ENCODE measurements at places on chromosomes 7 and 10.
A peak's percentile ranks its signal among the peaks of the same experiment; 100 is the strongest.

GRCh38 chr7:41002741-41003610, 699.9 kb downstream of the INHBA start:
- DNase-seq = peak; percentile 25

DNA sequence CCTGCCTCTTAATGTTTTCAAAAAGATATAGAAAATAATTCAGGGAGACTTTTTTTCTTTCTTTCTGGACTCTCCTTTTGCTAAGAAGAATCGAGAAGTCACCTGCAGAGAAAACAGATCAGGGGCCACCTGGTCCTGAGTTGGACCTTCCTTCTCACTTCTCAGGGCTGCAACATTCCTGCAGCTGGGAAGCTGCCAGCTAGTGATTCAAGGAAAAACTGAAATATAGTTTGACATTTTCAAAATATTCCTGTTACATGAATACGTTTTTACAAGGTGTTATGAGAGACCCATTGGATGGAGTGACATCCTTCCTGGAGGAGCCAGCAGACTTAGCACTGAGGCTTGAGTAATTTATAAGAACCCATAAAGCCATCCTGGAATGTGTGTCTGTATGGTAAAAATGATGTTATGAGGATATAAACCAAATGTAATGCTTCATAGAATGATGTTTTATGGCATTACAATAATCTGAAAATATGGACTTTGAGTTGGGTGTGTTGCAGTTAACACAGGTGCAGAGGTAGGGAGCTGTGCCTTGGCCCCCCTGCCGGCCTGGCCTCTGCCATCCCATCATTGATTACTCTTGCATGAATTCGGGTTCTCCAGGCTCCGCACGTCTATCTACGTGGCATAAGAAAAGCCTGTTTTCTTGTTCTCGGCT, 149.7 kb downstream of the PAXIP1 start:
- DNase-seq = no peak

- DNase-seq = no peak
Measured at GRCh38 chr7:70762696-70763095, 369.2 kb upstream of the GALNT17 start.

DNA sequence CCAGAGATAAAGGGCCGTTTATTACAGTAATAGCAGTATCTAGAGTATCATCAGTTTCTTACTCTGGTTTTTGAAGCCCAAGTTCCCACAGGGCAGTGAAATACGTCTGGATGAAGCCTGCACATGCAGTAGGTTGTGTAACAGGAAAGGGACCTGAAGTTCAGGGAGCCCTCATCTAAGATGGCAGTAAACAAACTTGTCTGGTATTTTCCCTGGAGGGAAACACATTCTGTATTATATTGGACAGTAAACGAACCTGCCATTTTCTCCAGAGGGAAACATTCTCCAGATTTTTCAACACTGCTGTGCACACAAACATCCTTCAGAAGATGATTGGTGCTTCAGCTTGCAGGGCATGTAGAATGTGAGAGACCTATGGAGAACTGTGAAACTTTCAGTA, 189.9 kb downstream of the TFEC start:
- DNase-seq = no peak

DNA sequence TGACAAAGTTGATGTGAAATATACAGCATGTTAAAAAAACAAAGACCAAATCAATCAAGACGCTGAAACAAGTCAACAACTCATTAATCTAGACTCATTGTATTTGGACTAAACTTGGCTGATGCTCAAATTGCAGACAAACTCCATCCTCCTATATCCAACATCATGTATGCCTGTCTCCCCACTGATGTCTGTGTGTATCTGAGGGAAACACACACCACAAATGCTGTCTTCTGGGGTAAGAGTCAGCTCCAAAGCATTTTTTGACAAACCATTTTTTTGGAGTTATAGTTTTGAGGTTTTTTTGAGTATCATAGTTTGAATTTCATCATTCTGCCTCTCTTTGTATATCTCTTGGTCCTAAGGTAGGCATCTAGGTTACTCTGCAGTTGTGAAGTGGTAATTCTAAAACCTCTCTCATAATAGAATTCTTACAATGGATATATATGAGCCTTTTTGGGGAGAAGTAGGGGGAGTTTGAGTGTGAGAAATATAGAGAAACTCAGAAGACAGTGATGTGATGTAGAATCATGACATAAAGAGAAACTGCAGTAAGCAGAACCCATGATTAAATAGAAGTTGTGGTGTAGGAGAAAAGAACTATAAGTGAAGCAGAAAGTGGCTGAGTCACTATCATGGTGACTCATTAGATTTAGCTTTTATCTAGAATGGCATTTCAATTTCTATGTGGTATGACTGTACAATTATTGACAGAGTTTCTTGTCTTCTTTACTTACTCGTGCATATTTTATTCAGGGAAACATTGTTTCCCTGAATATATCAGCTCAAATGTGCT, 1531.1 kb upstream of the LRRTM3 start:
- DNase-seq = no peak

- no peak for DNase-seq
Measured at GRCh38 chr10:77383861-77384553, 253.6 kb downstream of the KCNMA1 start.
